ENCODE measurements at places on chromosomes 3 and 15.
A peak's percentile ranks its signal among the peaks of the same experiment; 100 is the strongest.

- DNase-seq, result no peak
Observed at GRCh38 chr3:139577909-139578308, 38.4 kb upstream of the RBP1 start.

DNA sequence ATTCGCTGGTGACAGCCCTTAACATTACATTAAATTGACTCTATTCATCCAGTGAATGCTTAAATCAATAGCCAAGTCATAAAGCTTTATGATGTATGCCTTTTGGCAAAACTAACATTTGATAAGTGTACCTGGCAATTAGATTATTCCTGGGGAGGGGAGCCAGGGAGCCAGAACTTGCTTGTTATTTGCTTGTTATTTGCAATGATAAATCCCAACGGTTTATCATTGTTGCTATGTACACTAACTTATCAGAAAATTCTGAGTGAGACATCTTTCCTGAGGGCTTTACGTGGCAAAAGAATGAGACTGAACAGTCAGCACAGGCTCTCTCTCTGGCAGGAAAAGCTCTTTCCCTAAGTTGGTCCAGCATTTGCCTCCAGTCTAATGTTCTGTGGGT lies 35.8 kb upstream of the FBN1 start:
- peak; percentile 25 for DNase-seq

GRCh38 chr3:177899275-177900067 lies 636.8 kb upstream of the KCNMB2 start:
- no peak for DNase-seq

GRCh38 chr15:67783303-67783702 lies 42.0 kb upstream of the SKOR1 start:
- no peak for DNase-seq

DNA sequence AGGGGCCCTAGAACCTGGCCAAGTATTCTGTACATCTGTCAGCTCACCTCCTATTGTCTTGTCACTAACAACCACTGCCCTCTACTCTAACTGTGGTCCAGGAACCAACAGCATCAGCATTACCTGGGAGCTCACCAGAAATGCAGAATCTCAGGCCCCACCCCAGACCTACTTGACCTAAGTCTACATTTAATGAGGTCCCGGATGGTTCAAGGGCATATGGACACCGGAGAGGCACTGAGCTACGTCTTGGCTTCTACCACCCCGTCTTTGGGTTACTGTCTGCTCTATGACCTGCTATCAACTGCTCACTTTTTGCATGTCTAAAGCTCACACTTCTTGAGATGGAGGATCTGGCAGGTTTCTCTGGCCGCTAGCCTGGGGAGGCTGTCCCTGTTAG lies 8.1 kb downstream of the GALNT15 start:
- no peak for DNase-seq

- no peak for DNase-seq
Observed at GRCh38 chr3:63655519-63655918, 3.0 kb downstream of the SNTN start.

GRCh38 chr3:38558864-38559263 lies 62.7 kb downstream of the EXOG start:
- no peak for DNase-seq

- peak; percentile 25 for DNase-seq
Observed at GRCh38 chr15:56356616-56357015, 8.6 kb upstream of the TEX9 start.

DNA sequence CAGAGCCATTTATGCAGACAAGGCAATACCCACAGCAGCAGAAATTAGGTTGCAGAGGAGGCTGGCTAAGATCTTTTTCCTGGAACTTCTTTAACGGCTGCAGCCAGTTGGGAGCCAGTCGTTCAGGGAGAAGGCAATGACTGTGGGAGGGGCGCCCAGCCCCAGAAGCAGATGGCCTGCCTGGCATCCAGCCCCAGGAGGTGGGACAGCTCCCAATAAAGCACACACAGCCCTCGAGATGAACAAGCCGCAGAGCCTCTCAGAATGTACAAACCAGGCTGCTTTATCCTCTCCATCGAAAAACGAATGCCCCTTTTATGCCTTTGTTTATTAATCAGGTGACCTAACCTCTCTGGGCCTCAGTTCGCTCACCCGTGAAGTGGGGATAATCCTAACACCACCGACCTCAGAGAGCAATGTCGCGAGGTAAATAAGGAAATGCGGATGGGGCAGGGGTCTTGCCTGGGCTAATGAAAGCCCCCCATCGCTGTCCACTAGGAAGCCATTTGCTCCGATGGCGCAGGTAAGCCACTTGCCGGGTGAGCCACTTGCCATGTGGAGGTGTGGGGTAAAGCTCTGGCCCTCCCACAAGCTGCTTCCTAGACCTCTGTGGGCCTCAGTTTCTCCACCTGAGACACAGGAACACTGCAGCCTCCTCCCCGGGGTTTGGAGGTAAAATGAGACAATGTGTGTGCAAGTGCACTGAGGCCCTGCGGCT lies 35.8 kb downstream of the MGLL start:
- peak; percentile 69 for DNase-seq

DNA sequence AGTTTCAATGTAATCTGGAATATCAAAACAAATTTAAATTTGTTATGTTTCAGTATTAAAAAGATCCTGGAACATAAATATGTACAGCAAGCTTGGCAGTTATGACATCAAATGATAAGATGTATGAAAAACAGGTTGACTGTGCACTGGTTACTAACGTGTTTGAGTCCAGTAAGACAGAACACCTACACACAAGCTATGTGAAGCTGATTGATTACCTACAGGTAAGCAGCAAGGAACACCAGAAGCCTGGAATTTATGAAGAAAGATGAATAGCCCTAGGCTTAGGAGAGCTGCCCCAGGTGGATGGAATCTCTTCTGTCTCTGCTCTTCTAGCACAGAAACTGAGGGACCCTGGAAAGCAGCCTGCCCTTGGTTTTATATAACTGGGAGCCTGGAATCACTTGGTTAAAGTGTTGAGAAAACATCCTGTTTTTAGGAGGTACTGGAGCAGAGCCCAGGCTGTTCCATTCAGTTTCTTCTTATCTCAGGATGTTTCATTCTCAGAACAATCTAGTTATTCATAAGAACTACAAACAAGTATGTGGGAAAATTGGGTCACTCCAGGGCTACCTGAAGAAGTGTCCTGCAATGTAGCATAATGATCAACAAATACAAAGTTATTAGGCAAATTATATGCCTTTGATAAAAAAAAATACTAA lies 36.3 kb downstream of the SLITRK3 start:
- DNase-seq, result no peak

DNA sequence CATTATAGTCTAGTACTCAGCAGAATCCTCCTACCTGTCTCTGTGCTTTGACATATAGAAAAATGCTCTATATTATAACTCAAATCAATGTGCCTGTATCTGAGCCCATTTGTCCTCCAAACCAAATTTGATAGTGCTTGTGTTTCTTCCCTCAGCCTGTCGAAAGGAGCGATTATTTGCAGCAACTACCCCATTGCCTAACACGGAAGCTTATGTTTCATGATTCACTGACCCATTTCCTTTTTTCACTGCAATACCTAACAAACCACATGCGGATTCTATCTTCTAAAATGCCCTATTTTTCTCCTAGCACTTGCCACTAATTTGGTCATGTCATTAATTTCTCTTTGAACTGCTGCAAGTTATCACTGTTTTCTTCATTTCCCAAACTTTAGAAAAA lies 1220.6 kb upstream of the CADM2 start:
- no peak for DNase-seq

GRCh38 chr3:8166014-8166413 lies 335.6 kb upstream of the LMCD1 start:
- DNase-seq, result no peak

DNA sequence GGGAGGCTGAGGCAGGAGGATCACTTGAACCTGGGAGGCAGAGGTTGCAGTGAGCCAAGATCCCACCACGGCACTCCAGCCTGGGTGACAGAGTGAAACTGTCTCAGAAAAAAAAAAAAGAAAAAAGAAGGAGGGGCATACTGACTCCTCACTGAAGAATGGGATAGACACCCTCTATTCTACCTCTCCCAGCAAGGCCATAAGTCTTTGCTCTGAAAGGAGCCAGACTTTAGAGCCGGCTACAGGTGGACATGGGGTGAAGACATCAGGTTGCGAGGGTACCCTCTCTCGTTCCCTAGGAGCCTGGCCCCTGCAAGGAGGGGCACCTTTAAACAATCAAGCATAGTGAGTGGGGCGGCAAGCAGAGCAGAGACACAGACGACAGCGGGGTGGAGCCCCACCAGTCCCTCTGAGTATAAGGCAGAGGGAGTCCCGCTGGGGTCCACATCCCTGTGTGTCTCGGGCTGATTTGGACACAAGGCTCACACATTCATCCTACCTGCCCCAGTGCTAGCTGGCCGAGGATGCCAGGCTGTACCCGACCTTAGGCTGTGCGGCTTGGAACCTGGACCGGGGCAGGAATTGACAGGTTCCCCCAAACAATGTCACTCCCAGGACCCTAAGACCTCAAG lies 1.1 kb downstream of the GRAMD2A start:
- no peak for DNase-seq

GRCh38 chr3:60262546-60262945 lies 988.7 kb downstream of the FHIT start:
- DNase-seq, result no peak

GRCh38 chr3:26687466-26687865 lies 64.9 kb downstream of the LRRC3B start:
- no peak for DNase-seq

GRCh38 chr3:21894459-21895340 lies 143.7 kb upstream of the ZNF385D start:
- no peak for DNase-seq

DNA sequence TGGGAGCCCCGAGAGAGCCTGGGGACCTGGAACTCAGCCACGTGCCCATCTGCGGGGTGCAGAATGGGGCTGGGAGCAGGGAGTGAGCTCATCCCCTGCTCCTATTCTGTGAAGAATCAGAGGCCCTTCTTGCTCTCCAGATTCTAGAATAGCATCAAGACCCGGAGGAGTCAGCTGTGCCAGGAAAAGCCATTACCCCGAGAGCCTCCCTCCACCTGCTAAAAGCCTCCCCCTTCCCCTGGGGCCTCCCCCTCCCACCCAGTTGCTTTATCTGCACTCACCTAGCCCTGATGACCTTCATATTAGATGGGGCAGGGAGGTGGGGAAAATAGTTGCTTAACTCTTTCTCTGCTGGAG lies 23.1 kb downstream of the CCDC33 start:
- DNase-seq, result peak; percentile 70

DNA sequence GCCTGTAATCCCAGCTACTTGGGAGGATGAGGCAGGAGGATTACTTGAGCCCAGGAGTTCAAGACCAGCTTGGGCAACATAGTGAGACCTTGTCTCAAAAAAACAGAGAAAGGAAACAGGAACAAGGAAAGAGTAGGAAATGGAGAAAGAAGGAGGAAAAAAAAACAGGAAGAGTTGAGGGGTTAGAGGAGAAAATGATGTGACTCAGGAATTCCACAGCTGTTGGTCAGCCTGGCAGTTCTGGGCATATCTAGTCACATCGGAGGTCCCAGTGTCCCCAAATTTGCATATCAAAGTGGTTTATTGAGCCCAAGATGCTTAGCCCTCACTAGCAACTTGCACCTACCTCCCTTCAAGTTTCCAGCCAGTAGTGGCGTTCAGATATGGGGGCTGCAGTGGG lies 18.8 kb upstream of the JMJD7 start:
- DNase-seq, result no peak

DNA sequence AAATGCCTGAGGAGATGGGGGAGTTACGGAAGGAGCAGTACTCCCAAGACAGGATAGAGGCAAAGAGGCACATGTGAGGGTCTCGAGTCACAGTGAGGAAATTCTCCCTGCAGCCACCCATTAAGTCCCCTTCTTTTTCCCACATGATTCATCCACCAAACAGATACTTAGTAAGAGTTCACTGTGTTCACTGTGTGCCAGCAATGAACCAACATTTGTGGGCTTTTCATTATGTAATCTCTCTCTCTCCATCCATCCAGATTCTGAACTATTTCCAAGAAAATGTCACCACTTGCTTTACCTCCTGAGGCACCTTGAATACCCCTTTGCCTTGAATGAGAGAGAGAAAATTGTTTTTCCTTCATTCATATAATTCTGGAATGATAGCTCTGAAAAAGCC lies 24.6 kb upstream of the LRRFIP2 start:
- DNase-seq, result no peak

DNA sequence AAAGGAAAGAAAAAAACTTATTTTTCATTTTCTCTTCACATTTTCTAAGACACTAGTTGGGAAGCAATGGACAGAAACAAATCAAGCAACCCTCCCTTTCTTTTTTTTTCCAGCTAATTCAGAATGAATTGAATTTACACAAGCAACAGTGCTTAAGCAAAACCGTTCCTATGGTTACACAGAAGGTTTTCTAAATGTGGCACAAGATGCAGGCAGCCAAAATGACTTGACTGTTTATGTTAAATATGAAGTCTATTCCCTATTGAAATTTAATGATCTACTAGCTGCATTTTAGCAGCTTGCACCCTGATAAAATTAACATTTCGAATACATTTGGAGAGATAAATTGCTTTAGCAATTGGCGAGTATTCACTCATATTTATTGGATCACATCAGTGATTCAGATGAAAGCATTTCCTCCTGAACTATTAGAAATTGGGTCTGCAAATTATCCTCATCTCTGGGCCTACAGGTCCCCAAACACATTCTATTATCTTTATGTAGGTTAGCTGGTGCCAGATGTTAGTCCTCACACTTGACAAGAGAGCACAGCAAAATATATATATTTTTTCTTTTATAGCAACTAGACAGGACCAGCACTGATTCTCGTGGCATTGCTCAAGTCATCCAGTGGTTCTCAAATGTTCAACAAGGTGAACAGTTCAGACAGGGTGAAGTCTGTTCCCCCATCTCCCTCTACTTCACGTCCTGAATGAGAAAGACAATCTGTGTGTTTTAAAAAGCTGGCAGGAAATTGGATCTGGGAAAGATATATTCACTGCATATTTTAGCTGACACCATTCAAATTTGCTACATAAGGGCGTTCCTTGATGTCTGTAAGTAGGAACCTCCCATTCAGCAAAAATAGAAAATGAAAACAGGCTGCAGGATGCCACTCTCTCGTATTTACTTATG lies 463.6 kb upstream of the KCNMB2 start:
- DNase-seq, result no peak

- DNase-seq, result peak; percentile 9
Observed at GRCh38 chr3:36525115-36525801, 145.0 kb downstream of the STAC start.

GRCh38 chr3:114691871-114692270 lies 398.0 kb downstream of the TIGIT start:
- DNase-seq, result no peak

DNA sequence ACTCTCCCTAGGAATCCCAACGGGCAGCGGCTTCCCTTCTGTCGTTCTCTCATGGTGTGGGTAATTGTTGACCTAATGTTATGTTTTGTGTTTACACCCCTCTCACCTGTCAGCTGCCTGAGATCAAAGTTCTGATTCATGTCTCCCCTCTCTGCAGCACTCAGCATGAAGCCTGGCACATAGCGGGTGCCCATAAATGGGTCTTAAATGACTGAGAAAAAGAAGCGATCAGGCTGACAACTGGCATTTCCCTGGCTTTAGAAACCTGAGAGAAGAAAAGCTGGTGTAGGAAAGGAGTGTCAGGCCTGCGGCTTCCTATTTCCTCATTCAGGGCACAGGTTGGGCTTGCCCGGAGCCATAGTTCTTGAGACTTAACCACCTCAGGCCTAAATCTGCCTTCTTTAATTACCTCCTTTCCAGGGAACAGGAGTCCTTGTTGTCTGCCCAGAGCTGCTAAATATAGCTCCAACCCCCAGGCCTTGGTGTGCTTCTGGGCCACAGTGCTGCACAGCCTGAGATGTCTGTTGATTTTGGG lies 31.8 kb downstream of the LPP start:
- peak; percentile 77 for DNase-seq

- no peak for DNase-seq
Observed at GRCh38 chr3:34388830-34389229, 590.4 kb downstream of the PDCD6IP start.

Measured in NCI-H1417 (cell line).